Daoy (cell line): ENCODE measurements at places on chromosomes 5 and 9. TPM values are rescaled to one million over a fixed set of nuclear protein-coding genes. Genes with fewer than 3 reads are reported as not detected.

The MLLT3 gene
- total RNA-seq: 2.1 and 3.8 TPM in 2 replicates

The SRA1 gene
- total RNA-seq: 59.0 and 60.4 TPM in 2 replicates

The SLCO4C1 gene
- total RNA-seq: not detected in 2 replicates

The SPDL1 gene
- total RNA-seq: 172 and 182 TPM in 2 replicates

The AMACR gene
- 10.9 and 12.1 TPM in 2 replicates for total RNA-seq

The BRD8 gene
- 56.2 and 79.0 TPM in 2 replicates for total RNA-seq

The CDH9 gene
- total RNA-seq: not detected in 2 replicates
